ENCODE measurements at places on chromosomes 4 and X.

DNA sequence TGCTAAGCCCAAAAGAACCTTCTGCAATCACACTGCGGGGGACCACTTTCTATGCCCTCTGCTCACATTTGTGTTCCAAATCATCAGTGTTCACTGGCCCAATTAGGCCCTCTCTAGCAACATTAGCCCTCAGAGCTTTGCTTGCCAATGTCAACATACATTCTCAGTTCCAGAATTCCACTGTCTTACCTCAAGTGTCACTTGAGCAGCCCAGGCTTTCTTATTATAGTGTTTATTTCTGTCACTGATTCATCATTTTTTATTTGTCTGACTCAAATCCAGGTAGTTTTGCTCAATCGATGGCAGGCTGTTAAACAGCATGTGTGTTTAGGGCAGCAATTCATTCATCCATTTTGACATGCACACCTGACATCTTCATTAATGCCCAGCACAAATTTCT lies 291.2 kb downstream of the TEX13A start:
- no peak for DNase-seq

DNA sequence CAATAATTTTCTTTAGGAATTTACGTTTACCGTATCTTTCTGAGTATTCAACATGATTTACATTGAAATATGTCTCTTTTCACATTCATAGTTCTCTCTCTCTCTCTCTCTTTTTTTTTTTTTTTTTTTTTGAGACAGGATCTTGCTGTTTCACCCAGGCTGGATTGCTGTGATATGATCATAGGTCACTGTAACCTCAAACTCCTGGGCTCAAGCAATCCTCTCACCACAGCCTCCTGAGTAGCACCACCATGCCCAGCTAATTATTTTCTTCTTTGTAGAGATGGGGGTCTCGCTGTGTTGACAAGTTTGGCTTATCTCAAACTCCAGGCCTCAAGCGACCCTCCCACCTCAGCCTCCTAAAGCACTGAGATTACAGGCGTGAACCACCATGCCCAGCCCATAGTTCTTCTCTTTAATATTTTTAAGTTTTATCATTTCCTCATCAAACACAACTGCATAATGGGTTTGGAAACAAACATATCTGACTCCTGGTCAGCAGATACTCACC lies 9.8 kb downstream of the SRP72 start:
- DNase-seq, result no peak

DNA sequence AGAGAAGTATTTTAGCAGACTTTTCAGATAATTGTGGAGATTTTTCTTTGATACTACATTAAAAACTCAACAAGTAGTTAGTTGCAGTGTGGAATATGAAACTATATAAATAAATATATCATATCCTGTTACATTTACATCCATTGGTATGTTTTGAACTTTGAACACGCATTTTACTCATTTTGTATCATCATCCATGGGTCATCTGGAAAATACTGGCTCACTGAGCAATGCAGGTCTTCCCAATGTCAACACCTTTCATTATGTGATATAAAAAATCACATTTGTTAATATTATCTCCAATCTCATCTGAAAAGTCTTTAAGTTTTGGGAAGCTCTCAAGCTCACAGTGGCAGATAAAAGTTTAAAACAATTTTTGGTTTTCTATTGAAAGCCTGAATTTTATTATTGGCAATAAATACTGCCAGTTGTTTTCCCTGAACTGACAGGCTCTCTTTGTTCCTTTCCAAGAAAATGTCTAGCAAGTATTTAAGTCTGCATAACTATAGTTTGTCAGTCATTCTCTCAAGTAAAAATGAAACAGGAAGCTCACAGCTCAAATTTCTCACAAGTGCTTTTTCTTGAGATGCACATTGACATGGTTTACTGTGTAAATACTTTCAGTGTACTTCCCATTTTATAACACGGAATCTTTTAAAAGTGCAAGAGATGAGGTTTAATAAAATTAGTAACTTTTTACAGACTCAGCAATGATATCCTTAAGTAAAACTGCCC lies 183.5 kb upstream of the GPC4 start:
- no peak for DNase-seq

- no peak for DNase-seq
Observed at GRCh38 chr4:26397086-26397485, 76.3 kb downstream of the RBPJ start.

- no peak for DNase-seq
Observed at GRCh38 chr4:37884855-37885487, 5.9 kb upstream of the TBC1D1 start.

- peak; percentile 52 for DNase-seq
Observed at GRCh38 chr4:185128272-185129119, 14.6 kb upstream of the SLC25A4 start.

DNA sequence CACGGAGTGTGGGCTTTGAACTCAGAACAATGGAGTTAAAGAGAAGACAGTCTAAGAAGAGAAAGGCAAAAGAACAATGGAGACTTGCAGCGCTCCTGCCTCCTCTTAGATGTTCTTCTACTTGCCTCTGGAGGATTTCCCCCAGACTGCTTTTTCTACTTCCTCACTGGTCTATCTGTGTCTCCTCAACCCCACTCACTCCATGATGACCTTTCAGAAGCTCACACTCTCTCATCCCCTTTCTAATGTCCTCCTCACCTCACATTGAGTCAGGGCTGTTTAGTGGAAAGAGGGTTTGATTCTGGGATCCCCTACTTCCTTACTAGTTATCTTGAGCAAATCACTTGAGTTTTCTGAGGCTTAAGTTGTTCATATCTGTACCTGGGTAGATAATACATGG lies 12.2 kb upstream of the HERC6 start:
- DNase-seq, result no peak

DNA sequence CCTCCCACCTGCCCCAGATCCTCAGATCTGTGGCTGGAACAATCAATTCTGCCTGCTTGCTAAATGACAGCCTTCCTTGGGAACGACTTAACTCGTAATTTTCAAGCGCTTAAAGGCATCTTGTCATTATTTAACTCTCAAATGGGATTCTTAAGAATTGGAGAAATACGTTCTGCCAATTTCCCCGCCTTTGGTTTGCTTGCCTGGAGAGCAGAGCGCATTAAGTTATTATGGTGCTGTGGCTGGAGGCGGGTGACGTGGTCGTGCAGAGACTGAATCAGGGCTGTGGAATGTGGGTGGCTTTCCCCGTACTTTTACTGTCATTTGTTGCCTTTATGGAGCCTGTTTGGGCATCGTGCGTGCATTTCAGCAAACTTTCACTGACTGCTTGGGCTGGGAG lies 78.9 kb upstream of the PSAPL1 start:
- no peak for DNase-seq

GRCh38 chr4:185567381-185568376 lies 32.4 kb upstream of the PDLIM3 start:
- no peak for DNase-seq

DNA sequence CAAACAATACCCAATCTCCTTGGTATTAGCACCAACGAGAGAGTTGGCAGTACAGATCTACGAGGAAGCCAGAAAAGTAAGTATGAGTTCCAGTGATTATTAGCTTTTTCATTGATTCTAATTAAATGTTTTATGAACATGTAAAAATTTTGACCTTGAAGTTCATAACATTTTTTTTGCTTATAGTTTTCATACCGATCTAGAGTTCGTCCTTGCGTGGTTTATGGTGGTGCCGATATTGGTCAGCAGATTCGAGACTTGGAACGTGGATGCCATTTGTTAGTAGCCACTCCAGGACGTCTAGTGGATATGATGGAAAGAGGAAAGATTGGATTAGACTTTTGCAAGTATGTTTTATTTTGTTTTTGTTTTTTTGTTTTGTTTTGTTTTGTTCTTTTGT lies 10.1 kb downstream of the DDX3X start:
- DNase-seq, result no peak

DNA sequence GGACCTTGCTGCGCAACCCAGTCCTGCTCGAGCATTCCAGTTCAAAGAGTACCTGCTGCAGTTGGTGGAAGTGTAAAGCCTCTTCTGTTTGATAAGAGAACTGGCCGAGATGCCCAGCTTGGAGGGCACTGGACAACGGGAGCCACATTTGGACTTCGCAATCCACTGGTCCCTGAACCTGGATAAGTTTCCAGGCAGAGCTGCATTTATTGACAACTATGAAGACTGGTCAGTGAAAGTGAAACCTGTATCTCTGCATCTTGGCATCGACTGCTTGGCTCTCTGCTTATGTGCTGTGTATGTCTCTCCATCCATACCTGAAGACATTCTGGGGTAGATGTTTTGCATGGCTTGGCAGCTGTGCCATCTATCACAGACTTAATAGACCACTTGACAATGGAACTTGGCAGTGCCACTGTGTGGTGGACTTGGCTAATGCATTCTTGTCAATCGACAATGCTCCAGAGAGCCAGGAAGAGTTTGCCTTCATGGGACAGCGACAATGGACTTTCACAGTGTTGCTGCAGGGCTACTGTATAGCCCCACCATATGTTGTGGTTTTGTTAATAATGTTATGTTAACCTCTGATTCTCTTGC lies 43.5 kb upstream of the ZBTB33 start:
- no peak for DNase-seq

GRCh38 chrX:125248931-125249330 lies 70.7 kb upstream of the TEX13C start:
- DNase-seq, result no peak

- DNase-seq, result no peak
Observed at GRCh38 chr4:181792641-181793040, 450.6 kb upstream of the TENM3 start.

GRCh38 chr4:102598762-102599374 lies 97.7 kb downstream of the NFKB1 start:
- no peak for DNase-seq

GRCh38 chr4:72484981-72485380 lies 84.0 kb downstream of the ADAMTS3 start:
- DNase-seq, result no peak

DNA sequence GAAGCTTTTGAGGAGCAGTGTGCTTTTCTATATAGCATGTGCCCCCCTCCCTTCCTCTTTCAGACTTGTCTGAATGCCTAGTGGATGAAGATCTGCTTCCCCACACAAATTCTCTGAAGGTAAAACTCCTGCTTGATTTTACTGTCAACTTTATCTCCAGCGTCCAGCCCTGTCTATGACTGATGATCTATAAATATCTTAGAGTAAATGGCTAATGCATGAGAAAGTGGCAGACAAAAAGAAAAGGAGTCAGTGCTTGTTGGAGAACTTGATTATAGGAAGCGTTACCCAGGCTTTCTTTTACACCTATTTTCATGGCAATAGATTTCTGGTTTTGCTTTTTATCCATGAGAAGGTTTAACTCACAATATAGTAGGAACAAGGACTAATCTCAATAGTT lies 168.3 kb upstream of the HS3ST1 start:
- no peak for DNase-seq

DNA sequence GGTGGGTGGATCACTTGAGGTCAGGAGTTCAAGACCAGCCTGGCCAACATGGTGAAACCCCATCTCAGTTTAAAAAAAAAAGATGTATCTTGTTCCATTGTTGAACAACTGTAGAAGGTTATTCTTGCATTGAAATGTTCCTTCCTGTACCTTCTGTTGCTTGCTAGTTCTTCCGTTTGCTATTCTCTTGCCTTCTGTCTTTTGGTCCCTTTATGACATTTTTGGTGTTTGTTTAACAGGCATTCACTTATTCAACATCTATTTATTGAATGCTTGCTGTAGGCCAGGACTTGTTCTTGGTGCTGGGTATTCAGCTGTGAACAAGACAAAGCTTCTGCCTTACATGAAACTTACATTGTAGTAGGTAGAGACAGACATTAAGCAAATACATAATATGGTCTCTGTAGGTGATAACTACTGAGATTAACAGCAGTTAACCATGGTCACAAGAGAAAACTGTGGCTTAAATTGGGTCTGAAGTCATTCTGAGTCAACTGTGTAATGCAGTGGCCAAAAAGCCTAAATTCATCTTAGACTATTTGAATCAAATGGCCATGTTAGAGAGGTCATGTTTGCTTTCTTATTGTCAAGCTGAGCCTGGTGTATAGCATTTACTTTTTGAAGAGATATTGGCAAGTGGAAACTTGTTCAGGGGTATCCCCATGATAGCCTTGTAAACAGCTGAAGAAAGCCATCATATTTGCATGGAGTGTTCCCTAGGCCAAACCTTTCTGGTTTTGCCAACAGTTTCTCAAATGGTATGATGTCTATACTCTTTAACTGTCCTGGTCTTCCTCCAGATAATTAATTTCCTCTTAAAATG lies 35.6 kb downstream of the GAB1 start:
- no peak for DNase-seq

- no peak for DNase-seq
Observed at GRCh38 chrX:45803383-45803921, 602.8 kb upstream of the DIPK2B start.

GRCh38 chrX:4710618-4711433 lies 997.4 kb upstream of the PRKX start:
- no peak for DNase-seq

DNA sequence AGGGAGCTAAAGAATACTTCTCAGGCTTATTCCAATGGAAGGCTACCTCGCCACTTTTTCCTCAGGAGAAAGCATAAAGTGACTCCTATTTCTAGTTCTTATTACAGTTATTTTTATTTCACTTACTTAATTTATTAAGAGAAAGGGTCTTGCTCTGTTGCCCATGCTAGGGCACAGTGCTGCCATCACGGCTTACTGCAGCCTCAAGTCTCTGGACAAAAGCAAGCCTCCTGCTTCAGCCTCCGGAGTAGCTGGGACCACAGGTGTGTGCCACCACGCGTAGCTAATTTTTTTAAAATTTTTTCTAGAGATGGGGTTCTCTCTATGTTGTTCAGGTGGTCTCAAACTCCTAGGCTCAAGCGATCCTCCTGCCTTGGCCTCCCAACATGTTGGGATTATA lies 36.0 kb upstream of the CHRNA9 start:
- no peak for DNase-seq

DNA sequence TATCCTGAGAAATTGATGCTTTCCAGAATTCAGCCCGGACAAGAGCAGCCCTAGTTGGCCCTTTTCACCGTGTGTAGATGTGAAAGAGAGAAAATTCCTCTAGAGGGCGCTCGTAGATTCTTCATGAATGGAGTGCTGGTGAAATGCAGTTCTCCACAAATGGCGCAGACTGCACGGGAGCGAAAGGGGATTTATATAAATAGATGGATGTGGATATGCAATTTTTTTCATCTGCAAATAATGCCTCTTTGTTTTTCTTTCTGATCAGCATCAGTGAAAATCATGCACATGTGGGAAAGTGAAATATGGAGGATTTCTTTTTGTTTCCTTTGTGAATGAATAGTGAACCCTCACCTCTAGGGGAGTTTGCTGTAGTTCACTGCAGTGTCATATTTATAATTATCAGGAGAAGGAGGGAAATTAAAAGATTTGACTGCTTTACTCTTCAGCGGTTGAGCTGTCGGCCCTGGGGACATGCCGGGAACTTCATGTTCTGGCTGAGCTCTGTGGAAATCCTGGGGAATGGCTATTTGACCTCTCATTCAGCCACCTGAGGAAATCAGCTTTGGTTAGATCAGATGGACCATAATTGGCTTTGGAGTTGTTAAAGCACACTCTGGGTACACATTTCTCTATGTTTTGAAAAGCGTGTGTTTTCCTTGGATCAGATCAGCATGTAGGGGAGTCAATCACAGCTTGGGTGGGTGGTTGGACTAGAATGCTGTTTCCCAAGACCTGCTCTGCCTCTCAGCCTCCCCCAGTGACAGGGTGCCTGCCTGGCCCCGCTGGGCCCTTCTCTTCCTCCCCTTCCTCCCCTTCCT lies 115.0 kb upstream of the SHISA3 start:
- DNase-seq, result peak; percentile 33

- DNase-seq, result peak; percentile 77
Observed at GRCh38 chrX:40434947-40435346, 145.8 kb upstream of the ATP6AP2 start.

- no peak for DNase-seq
Observed at GRCh38 chr4:80790152-80790551, 240.4 kb upstream of the BMP3 start.

GRCh38 chrX:9855561-9856283 lies 69.5 kb downstream of the SHROOM2 start:
- DNase-seq, result no peak

GRCh38 chrX:20595928-20596575 lies 329.3 kb upstream of the RPS6KA3 start:
- DNase-seq, result no peak
